Lung microvascular endothelial cell (primary cell): ENCODE measurements at places on chromosomes 2 and 18. TPM values are rescaled to one million over a fixed set of nuclear protein-coding genes. Genes with fewer than 3 reads are reported as not detected.

The WDR75 gene
- total RNA-seq: 37.0 and 44.4 TPM in 2 replicates

The OSBPL1A gene
- total RNA-seq: 8.7 and 10.7 TPM in 2 replicates

The TSGA10 gene
- 0.44 and 1.4 TPM in 2 replicates for total RNA-seq

The L3MBTL4 gene
- total RNA-seq: 2.8 and 15.9 TPM in 2 replicates

DNA sequence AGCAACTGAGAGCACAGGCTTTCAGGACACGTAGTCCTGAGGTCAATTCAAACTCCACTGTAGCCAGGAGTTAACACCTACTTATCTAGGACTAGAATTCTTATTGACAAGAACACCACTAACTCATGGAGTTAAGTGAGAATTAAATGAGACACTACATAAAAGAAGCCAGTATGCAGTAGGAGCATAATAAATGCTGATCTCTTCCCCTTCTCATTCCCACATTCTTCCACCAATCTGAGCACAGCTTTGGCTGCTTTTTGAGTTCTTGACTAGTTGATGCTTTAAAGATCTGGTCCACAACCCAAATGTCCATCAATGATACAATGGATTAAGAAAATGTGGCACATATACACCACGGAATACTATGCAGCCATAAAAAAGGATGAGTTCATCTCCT lies 55.2 kb downstream of the TTC32 start:
- DNase-seq: no peak

- DNase-seq: no peak
Measured at GRCh38 chr2:181305301-181306123, 151.7 kb upstream of the ITGA4 start.

GRCh38 chr2:10283106-10284062 lies 19.3 kb upstream of the HPCAL1 start:
- no peak for DNase-seq

DNA sequence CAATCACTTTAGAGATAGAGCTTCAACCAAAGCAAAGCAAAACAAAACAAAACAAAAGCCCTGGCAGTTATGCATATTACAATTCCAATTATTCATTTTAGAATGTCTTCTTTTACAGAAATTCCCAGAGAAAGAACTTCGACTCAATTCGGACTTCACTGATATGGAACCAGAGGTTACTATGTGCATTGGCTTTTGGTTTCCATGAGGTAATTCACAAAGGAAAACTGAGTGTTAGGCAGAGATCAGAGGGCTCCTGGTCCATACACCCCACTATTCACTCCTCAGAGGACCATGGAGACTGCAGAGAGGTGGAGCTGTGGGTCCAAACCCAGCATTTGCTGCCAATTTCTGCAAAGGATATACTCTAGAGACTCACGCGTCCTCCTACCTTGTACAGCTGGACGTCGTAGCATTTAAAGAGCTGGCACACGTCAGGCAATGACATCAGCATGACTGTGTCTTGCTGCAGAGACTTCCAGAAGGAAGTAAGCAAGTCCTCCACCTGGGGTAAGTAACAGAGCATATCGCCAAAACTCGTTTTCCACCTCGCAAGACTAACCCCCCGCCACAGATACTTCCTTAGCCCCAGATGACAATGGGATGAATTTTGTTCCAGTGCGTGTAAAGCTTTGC lies 31.3 kb upstream of the CREG2 start:
- DNase-seq: peak; percentile 36

- peak; percentile 95 for DNase-seq
Measured at GRCh38 chr2:173590276-173590861, 235.7 kb downstream of the CDCA7 start.

DNA sequence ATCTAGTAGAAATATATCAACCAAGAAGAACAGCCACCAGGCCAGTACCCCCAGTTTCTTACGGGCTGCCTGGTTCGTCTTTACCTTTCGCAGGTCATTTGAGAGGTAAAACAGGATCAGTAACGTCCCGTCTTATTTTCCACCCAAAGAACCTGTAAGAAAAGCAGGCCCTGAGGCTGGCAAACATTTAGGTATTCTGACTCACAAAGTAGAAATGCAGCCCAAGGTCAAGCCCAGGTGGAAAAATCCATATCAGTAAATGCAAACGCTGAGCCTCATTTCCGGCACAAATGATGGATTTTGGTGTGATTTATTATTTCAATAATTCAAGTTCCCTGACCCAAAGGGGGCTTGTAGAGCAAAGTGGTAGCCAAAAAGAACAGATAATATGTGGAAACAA lies 171.2 kb downstream of the ZNF516 start:
- no peak for DNase-seq

GRCh38 chr2:181991171-181991885 lies 5.7 kb downstream of the PPP1R1C start:
- DNase-seq: no peak

- DNase-seq: no peak
Measured at GRCh38 chr2:238706673-238707072, 141.2 kb upstream of the TWIST2 start.

- DNase-seq: no peak
Measured at GRCh38 chr2:102318437-102318836, 7.1 kb downstream of the IL1RL1 start.

- DNase-seq: no peak
Measured at GRCh38 chr2:233674314-233674713, 2.6 kb downstream of the UGT1A9 start.

- peak; percentile 7 for DNase-seq
Measured at GRCh38 chr2:158391876-158392275, 64.7 kb downstream of the CCDC148 start.

GRCh38 chr2:106282462-106283170 lies 88.5 kb upstream of the UXS1 start:
- DNase-seq: no peak

DNA sequence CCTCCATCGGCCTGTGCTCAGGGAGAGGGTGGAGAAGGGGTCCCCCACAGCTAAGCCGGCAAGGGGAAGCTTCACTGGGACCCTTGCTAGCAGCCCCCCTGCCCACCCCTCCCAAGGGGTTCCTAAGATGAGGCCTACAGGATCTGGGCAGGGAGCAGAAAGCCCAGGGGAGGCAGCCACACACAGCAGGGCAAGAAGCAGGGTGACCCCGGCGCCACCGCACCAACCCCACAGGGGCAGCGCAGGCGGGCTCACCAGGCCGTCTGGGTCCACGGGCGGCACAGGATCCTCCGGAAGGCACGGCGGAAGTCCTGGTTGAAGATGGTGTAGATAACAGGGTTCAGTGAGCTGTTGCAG lies 1.8 kb downstream of the ADRA2B start:
- no peak for DNase-seq

DNA sequence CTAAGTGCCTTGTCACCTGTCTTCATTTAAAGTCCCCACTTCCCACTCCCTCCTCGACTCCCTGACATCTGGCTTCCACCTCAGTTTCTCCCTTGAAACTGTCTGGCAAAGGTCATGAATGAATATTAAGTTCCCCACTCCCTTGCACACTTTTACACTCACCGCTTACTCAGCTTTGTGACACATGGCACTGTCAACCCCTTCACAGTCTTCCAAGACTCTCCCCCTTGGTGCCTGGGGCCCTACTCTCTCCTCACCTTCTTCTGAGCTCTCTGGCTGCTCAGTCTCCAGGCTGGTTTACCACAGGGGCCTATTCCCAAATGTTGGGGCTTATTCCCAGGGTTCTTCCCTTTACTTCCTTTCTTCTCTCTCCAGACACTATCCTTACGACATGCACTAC lies 17.9 kb upstream of the PTPN4 start:
- DNase-seq: no peak

- no peak for DNase-seq
Measured at GRCh38 chr2:72274380-72274797, 126.7 kb upstream of the CYP26B1 start.

- DNase-seq: no peak
Measured at GRCh38 chr2:195756218-195756942, 99.4 kb downstream of the SLC39A10 start.

DNA sequence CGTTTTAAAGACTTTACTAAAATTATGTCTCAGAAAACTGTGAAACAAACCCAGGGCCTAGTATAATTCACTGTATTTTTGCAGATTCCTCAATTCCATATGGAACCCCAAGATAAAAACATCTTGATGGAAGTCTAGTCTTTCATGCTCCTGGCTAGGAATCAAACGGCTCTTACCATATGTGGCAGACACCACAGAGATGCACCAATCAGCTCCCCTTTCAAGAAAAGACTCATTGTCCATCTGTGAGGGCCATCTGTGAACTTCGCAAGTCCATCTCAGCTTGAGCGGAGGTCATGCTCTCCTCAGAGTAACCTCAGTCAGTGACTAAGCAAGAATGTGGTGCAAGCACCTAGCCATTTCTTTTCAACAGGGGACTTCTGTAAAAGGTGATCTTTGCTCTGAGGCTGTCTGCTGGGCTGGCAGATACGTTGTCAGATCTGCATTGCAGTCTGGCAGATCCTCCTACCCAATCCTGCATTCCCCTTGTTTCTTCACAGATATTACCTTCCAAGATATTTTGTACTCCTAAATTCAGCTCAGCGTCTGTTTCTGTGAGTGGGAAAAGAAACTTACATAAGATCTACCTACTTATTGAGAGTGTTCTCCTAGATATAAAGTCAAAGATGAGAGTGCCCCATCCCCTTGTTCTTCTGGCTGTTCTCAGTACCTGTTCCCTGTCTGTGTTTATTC lies 419.3 kb downstream of the SPAG16 start:
- no peak for DNase-seq

DNA sequence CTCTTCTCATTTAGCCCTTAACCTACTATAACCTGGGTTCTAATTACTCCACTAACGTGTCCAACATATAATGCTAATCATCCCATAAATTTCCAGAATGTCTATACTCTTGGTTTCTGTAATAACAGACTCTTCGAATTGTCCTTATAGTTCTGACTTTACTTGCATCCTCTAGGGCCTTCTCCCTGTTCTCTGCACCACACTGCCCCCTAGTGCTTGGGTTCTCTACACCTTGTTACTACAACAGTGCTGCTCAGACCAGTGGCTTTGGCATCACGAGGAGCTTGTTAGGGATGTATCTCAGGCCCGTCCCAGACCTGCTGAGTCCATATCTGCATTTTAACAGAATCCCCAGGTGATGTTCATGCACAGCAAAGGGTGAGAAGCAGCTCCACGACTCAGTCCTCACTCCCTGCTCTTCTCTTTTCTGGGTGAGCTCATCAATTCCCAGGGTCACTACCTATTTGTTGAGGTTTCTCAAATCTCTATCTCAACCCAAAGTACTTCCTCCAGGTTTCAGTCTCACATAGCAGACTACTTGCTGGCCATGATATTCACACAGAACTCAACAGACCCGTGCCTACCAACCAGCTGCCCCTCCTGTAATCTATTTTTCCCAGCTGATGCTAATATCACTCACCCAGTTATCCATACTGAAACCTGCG lies 14.5 kb upstream of the DDX1 start:
- peak; percentile 87 for DNase-seq

DNA sequence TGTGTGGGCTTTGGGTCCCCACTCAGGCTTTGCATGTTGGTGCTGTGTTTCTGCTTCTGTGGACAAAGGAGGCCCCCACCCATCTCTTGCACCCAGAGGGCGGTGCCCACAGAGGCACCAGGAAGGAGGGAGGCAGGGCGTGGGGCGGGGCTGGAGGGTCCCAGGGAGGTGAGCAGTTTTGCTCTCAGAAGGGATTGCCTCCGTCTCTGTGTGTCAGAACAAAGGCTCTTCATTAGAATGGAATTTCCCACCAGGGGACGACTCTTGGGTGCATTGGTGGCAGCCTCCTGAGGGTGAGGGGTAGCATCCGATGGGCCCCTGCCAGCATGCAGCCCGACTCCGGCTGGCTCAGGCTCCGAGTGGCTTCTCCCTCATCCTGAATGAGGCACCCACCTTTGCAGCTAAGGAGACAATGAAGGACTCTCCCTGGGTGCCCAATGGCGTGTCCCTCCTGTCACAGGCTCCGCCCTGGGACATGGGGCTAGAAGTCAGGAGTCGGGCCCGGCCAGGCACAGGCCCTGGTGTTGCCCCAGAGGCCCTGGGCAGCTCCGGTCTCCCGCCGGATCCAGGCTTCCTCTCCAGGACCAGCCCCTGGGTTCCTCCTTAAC lies 7.0 kb upstream of the ERFE start:
- no peak for DNase-seq

GRCh38 chr18:63487676-63488075 lies 10.9 kb downstream of the SERPINB5 start:
- no peak for DNase-seq

- no peak for DNase-seq
Measured at GRCh38 chr2:37568565-37568964, 102.9 kb downstream of the CDC42EP3 start.
